GM04503 (cell line): ENCODE measurements at places on chromosomes 2 and 18.
A peak's percentile ranks its signal among the peaks of the same experiment; 100 is the strongest.

- DNase-seq: no peak
Observed at GRCh38 chr2:10439185-10439879, 8.8 kb downstream of the ODC1 start.

DNA sequence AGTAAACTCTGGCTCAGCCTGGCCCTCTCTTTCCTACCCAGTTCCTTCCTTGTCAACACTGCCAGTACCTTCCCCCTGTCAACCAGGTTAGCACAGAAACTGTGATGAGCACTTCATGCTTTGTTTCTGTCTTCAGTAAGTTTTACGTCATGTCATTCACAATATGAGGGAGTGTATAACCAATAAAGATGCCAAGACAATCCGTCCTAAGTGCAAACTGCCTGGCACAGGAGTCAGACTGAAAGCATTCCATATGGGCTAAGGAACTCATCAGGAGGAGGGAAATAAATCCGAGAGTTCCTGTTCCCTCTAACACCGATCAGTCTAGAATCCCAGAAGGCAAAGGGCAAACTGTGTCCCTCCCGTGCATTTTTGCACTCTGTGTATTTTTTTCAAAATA lies 507.2 kb downstream of the CMPK2 start:
- no peak for DNase-seq

GRCh38 chr2:222960126-222960525 lies 91.9 kb upstream of the KCNE4 start:
- DNase-seq: no peak

- DNase-seq: no peak
Observed at GRCh38 chr2:120360307-120360855, 14.4 kb downstream of the INHBB start.

GRCh38 chr2:215141706-215142105 lies 3.3 kb upstream of the ABCA12 start:
- DNase-seq: no peak

- DNase-seq: no peak
Observed at GRCh38 chr2:175518206-175518605, 336.7 kb upstream of the ATP5MC3 start.

DNA sequence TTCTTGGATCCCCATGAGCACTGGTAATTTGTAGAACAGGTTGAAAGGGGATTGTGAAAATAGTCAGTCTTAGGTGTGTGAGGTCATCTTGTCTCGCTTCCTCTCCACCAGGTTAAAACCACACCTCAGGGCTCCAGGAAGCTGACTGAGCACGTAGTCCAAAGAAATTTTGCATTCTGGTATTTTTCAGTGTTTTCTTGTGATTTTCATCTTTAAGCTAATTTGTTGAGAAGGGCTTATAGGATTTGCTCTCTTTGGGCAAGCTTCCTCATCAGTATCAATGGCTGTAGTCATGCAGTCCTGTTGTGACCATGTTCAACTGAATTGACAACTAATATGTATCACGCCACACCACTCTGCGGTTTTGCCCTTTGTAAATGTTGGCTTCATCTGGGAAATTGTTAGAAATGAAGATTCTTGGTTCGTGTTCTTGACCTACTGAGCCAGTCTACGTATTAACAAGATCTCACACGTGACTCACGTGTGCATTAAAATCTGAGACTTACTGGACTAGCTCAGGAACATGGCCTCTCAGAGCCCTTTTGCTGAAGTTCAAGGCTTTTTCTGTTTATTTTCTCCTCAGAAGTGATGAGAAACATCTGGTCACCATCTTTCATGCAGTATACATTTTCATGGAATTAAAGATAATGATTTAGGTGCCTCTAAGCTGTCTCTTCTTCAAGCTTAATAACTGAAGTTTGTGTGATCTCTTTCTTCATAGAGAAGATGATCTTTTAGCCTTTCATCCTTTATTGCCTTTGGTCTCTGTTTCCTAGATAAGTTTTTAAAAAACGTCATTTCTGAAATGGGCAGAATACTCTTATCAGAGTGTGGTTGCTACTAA lies 32.8 kb downstream of the FMNL2 start:
- no peak for DNase-seq

- DNase-seq: no peak
Observed at GRCh38 chr2:127166231-127166860, 53.8 kb downstream of the CYP27C1 start.

DNA sequence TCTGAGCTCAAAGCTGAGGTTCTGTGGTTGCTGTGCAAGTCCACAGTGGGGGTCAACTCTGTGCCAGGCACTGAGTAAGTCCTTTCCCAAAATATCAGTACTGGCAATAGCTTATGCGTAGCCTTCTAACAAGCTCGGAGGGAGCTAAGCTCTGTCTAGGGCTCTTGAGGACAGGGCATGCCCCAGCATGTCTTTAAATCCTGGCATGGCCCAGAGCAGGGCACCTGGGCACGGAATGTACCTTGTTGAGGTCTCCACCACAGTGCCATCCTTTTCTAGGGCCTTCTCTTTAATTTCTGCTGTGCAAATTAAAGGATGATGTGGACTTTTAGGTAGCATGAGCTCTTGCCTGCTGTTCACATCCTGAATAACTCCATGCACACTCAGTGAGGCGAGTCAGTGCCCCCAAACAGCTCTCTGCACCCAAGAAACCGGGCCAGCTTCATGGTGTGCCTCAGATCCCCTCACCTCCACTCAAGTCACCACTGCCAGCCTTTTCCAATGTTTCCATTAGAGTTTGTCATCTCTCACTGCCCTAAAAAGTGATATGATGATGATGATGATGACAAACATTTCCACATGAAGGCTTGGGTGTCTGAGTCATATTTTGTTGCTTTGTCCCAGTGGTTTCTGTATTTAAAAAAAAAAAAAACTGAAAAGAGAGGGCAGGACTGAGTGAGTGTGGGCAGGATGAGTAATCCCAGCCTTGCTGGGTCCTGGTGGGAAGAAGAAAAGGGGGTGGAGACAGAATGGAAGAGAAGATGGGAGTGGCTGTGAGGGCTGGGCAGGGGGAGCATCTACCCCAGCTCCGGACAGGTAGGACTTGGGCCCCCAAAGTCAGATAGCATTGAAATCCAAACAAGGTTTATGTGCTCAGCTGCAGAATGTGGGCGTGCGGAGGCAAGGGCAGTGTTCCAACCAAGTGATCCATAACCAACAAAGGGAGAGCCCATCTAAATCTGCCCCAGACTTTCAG lies 78.9 kb downstream of the ZBTB7C start:
- DNase-seq: peak; percentile 54

GRCh38 chr2:162075689-162076132 lies 1.7 kb upstream of the DPP4 start:
- no peak for DNase-seq

DNA sequence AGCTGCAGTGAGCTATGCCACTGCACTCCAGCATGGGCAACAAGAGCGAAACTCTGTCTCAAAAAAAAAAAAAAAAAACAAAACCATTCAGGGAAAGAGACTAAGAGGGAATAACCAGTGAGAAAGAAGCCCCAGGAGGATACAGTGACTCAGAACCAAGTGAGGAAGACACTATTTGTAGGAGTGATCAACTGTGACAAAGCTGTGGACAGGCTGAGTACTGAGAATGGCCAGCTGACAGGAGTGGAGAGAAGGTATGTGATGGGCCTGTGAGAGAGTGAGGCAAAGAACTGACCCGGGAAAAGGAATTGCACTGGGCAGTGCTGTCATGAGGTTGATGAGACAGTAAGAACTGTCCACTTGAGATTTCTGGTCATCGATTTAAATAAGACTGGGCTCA lies 6.7 kb upstream of the LCT start:
- no peak for DNase-seq

- DNase-seq: no peak
Observed at GRCh38 chr18:27749194-27749593, 427.7 kb downstream of the CDH2 start.

DNA sequence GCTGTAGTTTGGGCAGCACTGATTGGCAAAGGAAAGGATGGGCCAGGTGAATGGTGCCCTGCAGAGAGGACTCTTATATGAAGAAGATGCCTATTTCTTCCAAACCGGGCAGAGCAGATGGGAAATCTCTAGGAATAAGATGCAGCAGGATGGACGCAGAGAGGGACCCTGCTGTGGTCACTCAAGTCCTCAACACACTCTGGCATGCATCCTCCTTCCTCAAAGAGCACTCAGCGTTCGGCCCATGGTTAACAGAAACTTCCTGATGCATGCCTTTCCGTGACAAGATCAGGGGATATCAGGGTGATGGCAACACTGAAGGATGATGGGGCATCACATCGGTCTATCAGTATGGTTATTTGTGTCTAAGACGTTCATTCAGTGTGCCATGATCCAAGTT lies 232.7 kb downstream of the TTC32 start:
- no peak for DNase-seq

DNA sequence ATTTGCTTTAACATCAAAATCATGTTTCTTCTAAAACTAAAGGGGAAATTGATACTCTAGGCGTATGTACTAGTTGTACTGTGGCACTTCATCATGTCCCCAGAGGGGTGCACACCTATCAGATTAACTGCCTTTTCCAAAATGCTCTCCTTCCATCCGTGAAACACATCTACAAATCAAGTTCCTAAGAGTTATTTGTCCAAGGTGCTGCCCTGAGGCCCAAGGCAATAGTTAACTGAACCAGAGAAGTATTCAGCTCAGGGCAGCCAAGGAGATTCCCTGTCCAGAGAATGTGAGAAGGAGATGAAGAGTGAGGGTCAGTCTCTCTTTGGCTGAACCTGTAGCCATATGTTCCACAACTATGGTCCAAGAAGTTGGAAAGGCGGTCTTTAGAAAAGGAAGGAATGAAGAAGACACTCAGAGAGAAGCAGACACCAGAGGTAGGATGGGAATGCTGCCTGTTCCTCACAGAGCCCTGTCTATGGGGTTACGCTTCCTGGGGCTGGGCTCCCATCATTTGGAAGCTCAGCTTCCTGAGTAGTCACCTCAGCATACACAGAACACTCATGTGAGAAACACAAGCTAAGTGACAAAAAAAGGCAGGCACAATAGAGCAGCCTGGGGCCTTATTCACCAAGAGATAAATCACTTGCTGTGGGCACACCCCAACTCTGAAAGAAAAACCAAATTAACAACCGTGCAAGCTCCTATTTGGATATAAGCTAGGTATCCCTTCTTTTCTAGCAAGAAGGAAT lies 55.6 kb downstream of the ANKRD44 start:
- no peak for DNase-seq

- DNase-seq: no peak
Observed at GRCh38 chr2:82740527-82740926, 1718.6 kb downstream of the SUCLG1 start.

DNA sequence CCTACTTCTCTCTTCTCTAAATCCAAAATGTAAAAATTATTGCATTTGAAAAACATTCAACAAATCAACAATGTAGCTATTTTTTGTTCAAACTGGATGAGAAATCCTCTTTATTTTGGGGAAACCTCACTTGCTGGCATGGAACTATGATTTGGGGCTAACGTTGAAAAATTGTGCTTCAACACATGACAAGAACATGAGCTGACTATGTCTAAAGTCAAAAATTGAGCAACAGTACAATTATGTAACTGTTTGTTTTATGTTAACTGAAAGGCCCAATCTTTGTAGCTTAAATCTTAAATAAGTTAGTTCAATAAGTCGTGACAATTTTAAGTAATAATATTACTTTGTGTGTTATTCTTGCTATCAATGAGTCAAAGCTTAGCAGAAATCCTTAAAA lies 67.3 kb downstream of the TMEFF2 start:
- no peak for DNase-seq

GRCh38 chr18:25827228-25827627 lies 263.2 kb downstream of the SS18 start:
- DNase-seq: no peak

- no peak for DNase-seq
Observed at GRCh38 chr2:158443606-158444005, 12.9 kb downstream of the CCDC148 start.

DNA sequence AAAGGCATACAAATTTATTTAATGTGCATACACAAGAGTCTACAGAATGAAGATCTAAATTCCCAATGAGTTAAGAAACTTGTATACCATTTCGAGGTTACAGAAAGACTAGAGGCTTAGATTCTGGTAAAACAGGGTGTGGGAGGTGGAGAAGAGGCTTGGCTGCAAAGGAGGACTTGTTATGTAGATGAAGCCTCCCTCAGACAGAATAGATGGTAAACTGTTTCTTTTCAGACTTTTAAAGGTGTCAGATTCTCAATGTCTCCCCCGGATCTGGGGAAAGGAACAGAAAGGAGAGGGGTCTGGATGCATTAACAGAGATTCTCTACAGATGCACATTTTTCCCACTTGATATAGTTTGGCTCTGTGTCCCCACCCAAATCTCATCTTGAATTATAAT lies 126.0 kb downstream of the ST6GAL2 start:
- no peak for DNase-seq

- DNase-seq: no peak
Observed at GRCh38 chr2:112884869-112885505, 26.0 kb upstream of the IL37 start.

DNA sequence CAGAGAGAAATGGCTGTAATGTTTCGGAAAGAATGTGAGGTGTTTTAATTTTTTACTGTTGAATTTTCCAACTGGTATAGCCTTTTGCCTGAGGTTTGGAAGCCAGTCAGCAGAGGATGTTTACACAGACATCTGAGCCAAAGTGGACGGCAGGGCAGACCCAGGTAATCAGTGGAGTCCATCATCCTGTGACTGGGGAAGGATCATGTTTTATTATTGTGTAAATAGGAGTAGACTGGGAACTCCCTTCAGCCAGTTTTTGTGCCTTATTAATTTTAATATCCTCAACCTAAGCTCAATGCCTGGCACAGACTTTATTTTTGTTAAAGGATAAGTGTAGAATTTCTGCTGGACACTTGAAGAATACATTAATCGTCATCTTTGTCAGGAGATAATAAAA lies 142.0 kb upstream of the GAREM1 start:
- DNase-seq: no peak

DNA sequence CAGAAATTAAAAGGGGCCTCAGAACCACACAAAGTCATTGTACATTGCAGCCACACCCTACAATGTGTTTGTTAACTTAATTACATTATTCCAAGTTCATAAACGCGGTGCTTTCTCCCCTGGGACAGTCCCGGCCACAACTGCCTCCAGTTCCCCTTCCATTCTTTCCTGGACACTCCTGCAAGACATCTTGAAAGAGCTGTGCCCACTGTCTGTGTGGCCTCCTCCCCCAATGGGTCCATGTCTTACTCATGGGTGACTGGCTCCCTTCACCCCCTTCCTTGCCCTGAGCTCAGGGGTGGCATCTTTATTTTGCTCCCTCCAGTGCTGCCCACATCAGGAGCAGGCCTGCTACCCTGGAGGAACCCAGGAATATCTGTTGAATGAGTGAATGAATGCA lies 287.7 kb downstream of the MYT1L start:
- no peak for DNase-seq

- peak; percentile 82 for DNase-seq
Observed at GRCh38 chr2:152445791-152446201, 110.8 kb downstream of the FMNL2 start.
